ENCODE measurements at places on chromosomes 2 and 18.

DNA sequence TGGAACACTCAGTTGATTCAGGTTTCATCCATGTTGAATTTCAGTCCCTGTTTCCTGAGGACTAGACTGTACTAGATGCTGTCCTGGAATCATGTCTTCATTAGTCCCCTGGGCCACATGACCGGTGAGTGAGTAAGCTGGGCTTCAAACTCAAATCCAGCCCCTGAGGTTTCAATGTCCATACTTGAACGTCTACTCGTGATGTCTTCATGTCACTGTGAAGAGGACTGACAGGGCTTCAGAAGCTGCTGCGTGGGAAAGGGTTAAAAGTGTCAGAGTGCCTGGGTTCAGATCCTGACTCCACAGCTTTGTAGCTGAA is 101.2 kb downstream of the CDK15 start:
- no peak for DNase-seq

DNA sequence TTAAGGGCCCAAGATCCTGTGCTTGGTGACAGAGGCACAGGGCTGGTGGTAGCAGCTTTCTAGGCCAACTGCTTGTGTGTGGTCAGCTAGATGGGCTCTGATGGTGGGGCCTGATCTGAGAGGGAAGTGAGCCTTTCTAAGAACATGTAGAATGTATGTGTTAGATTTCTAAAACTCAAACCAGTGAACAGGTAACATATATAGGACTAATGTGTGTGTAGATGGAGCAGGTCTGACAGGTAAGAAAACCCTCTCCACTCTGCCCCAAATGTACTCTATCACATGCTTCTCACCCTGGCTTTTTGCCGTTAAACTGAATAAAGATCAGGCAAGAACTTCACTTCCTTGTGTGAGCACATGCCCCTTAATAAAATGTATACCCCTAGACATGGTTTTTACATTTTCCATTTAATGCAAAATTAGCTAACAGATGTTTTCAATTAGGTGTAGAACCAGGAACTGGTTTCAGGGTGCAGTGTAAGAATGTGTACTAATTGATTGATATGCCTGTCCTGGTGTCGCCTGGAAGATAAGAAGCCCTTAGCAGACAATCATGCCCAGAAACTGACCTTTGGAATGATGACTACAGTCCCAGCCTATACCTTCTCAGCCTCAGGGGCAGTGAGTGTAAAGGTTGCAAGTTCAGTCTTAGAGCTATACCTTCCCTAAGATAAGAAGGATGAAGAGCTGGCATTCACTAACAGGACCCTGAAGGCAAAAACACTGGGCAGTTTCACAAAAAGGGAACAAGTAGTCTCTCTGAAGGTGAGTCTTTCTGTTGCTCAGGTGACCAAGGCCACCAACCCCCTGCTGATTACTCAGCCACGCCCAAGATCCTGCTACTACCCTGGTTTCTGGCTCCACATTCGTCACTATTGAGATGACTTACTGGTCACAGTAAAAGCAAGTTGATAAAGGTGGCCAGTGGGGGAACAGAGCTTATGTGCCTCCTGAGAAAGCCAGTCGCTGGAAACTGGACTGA is 71.2 kb downstream of the SPATS2L start:
- peak; percentile 47 for DNase-seq

- no peak for DNase-seq
Observed at GRCh38 chr2:479490-480176, 191.7 kb upstream of the ALKAL2 start.

- DNase-seq = no peak
Observed at GRCh38 chr2:149221898-149222297, 108.5 kb upstream of the LYPD6 start.

DNA sequence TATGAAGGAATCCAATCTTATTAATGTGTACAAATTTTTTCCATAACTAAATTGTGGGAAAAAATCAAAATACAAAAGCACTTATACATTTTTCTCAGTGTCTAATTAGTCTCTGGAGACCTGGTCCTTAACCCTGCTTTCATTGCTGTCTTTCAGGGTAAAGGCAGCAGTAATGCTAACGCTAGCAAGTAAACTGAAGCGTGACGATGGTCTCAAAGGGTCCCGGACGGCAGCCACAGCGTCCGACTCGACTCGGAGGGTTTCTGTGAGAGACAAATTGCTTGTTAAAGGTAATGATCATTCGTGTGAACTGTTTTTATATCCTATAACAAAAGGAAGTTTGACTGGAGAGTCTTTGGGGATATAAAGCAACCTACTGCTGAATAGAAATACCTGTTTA is 6.1 kb downstream of the UBE2F start:
- no peak for DNase-seq

Measured in RCC 7860 (cell line).